ENCODE measurements at places on chromosomes 16 and 17.

DNA sequence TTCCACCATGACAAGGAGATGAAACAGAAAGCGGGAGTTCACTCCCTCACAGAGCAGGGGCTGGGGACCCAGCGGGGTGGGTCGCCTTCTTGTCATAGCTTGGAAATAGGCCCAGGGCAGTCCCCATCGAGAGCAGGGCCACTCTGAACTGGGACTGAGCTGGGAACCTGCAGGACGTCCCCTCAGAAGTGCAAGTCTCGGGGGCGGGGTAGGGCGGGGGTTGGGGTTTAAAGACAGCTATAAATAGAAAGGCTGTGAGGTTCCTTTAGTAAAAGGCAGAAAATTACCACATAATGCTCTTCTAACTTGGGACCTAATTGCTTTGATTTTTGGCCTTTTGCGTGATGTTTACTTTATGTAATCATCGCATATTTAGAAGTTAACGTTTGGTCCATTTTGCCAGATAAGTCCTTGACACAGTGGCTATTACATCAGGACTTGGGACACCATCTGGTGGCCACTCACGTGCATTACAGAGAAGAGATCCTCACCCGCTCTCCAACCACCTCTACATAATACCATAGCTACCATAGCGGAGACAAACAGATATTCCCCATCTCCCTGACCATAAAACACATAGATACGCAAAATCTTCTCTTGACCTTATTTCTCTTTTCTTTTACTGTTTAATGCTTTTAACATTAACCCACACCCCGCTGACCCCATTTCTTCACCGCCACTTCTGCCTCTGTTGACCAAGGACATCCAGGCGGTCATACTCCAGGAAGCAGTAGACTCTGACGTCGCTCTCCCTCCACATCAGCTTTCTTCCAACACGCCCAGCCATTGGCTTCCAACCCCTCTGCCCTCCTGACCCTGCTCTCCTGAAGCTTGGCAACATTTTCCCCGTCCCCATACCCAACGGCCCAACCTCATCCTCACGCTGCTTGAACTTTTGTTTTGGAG, 27.5 kb upstream of the PIK3R6 start:
- no peak for DNase-seq

DNA sequence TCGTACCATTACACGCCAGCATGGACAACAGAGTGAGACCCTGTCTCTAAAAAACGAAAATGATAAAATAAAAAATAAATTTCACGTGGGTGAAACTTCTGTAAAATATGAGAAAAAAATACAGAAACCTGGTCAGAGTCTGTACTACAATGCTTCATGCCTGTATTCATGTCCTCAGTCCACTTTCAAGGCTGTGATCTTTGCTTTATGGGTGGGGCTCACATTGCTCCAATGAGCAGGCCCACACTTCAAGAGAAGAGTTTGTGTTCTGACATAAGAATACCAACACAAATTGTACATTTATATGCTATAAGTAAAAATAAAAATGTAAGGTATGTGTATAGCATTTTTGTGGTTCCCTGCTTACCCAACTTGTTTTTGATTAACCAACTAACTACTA, 32.2 kb upstream of the ABCA3 start:
- no peak for DNase-seq

DNA sequence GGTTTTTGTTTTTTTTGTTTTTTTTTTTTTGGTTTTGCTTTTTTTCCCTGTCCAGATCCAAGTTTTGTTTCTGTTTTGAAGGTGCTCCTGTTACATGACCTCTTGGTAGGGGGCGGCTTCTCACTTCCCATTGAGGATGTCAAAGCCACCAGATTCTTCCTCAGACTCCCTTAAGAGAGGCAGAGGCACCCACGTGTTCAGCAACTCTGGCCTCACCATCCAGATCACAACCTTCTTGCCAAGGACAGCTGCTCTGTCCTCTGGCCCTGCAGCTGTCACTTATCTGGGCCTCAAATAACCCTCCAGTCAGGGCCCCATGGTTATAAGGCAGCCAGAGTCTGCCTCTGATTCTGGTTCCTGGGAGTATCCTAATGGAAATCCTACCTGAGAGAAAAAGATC, 208.5 kb downstream of the STX8 start:
- DNase-seq = no peak

GRCh38 chr16:61836804-61837393, 199.3 kb downstream of the CDH8 start:
- no peak for DNase-seq

DNA sequence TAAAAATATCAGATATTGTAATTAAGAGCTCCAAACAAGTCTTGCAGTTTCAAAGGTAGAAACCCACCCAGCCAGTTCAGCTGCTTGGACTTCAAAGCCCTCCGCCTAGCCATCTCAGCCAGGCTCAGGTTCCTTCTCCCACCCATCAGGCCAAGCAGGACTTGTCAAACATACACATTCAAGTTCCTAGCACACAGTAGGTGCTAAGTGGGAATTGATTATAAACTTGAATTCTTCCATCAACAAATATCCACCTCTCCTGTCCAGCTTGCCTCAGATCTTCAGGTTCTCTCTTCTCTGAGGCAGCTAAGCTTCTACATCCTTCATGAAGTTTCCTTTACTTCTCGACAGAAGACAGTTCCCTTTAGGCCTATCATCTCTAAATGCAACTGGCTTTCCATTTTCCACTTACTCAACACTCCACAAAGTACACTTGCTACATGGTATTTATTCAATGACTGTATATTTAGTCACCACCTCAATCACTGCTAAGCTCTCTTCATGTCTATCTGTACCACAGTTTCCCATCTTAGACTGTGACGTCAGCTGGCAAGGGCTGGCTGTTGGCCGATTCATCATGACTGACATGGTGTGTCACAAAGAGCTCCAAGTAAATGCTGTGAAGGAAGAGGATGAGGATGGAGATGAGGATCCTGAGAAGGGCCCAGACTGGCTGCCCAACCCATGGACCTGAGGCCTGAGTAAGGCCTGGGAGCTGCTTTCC, 13.3 kb upstream of the COG7 start:
- DNase-seq = no peak

- no peak for DNase-seq
Measured at GRCh38 chr17:32492648-32493289, 6.0 kb downstream of the CDK5R1 start.

DNA sequence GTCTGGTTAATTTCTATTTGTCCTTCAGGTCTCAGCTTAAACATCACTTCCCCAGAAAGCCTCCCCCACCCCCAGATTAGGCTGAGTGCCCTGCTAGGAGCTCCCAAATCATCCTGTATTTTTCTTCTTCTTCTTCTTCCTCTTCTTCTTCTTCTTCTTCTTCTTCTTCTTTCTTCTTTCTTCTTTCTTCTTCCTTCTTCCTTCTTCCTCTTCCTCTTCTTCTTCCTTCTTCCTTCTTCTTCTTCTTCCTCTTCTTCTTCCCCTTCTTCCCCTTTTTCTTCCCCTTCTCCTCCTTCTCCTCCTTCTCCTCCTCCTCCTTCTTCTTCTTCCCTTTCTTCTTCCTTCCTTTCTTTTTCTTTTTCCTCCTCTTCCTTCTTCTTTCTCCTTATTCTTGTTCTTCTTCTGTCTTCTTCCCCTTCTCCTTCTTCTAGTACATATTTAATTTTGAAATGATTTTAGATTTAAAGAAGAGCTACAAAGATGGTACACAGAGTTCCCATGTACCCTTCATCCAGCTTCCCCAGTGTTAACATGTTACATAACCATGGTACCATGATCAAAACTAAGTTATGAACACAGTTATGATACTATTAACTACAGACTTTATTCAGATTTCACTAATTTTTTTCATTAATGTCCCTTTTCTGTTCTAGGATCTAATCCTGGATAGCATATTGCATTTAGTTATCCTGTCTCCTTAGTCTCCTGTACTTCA, 27.1 kb upstream of the DHX40 start:
- no peak for DNase-seq

GRCh38 chr17:63278728-63279442, 167.2 kb downstream of the CYB561 start:
- no peak for DNase-seq

DNA sequence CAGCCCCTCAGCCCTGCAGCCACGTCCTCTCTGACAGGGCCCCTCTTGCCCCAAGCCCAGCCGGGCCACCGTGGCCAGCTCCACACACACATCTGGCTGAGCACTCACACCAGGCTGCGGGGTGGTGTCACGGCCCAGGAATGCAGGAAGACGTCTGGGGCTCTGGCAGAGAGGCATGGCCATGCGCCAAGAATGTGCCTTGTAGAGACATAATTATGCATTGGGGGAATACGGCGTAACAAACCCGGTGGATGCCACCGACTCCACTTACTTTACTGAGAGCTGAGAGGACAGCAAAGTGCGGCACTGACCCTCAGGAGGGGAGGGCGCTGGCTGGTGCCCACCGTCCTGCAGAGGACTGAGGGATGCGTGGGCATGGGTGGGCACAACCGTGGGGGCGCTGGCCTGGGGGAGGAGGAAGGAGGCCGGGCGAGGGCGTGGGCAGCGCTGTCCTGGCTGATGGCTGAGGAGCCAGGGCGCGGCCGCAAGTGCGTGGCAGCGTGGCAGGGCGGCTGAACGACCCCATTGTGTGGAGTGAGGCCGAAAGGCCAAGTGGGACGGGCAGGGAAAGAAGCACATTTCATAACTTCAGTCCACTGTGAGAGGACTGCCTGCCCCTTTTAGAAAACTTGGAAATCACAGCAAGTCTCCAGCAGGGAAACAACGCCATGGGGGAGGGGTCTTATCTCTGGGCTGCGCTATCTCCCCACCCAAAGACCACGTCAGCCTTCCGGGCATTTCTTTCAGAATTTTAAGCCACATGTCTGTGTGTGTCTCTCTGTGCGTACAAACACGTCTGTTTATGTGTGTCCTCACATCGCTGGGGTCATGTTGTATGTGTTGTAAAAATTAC, 30.6 kb downstream of the METRNL start:
- no peak for DNase-seq

GRCh38 chr16:3668626-3669025, 14.1 kb downstream of the DNASE1 start:
- no peak for DNase-seq

- DNase-seq = no peak
Measured at GRCh38 chr16:58440131-58440530, 47.9 kb downstream of the GINS3 start.

DNA sequence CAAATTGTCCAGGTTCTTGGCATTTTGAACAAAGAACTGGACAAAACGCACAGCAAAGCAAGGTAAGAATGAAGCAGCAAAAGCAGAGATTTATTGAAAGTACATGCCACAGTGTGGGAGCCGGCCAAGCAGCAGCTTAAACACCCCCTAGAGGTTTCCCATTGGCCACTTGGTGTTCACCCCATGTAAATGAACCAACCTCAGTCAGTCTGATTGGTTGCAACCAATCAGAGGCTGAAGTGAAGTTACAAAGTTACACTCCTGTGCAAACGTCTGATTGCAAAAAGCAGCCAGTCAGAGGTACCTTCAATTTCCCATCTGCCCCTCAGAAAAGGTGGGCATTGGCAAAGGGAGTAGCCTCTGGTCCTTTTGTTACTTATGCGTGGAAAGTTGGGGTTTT, 8.8 kb upstream of the ZNF263 start:
- no peak for DNase-seq

DNA sequence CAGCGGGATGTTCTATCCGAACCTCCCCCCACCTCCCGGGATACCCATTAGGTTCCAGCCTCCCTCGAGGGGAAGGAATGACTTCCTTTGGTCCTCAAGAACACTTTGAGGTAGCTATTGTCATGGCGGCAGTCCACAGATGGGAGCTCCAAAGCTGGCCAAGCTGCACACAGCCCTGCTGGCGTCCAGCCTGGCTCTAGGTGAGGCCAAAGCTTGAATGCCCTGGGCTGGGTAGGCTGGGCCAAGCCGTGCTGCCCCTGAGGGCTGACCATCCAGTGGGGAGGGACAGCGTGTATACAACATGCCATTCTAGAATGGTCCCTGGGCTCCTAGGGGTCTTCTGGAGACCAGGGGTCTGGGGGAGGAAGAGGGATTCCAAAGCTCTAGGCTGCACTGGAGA, 43.5 kb downstream of the PEMT start:
- no peak for DNase-seq

GRCh38 chr16:47643323-47644000, 182.3 kb downstream of the PHKB start:
- DNase-seq = no peak

DNA sequence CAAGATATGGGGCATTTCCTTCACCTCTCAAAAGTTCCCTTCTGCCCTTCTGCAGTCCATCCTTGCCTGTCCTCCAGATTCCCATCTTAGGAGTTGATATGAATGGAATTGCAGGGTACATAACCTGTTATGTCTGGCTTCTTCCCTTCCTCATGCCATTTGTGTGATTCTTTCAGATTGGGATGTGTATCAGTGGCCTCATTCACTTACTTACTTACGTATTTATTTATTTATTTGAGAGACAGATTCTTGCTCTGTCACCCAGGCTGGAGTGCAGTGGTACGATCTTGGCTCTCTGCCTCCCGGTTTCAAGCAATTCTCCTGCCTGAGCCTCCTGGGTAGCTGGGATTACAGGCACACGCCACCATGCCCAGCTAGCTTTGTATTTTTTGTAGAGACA, 6.2 kb upstream of the TMEM94 start:
- DNase-seq = no peak

- DNase-seq = peak; percentile 67
Measured at GRCh38 chr16:4288148-4288921, 15.5 kb upstream of the TFAP4 start.
